ENCODE measurements at places on chromosomes 7 and 10.

DNA sequence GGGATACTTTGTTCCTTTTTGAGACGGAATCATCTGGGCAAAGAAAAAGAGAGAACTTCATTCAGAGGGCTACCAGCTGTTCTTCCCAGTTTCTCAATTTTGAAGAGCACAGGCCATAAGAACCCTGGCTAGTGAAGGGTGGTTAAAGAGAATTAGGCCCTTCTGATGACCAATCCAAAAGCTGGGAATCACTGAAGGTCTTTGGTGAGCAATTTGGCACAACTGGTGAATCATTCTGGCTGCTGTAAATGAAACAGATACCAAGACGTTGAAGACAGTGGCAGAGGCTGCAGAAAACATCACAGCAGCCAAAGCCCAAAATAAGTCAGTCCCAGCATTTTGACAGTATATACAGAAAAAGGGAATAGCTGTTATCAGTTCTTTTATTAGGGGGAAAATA, 5.1 kb downstream of the RAPGEF5 start:
- no peak for DNase-seq

GRCh38 chr7:155945670-155946325, 133.5 kb upstream of the SHH start:
- DNase-seq: no peak

GRCh38 chr10:103555325-103555649, 61.8 kb downstream of the NEURL1 start:
- DNase-seq: no peak

DNA sequence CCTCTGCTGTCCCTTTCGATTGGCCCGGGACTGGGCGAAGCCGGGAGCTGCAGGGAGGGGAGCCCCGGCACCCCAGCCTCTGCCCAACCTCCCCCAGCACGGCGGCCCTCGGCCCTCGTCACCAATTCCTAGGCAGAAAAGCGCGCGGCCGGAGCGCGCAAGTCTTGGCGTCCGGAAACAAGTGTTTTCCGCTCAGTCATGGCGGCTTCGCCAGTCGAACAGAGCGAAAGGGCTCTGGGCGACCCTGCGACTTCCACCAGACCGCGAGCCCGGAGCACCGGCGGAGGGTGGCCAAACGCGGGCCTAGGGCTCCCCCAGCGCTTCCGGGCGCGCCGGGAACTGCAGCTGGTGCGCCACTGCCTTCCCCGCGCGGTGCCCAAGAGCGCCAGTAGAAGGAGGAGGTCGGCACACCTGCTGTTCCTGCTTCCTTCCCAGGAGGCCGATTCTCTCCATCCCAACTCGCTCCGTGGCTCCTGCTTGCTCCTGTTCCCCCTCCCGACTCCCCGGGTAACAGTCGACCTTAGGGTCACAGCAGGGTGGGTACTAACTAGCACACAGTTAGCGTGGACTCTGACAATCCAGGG, 729.9 kb downstream of the ZWINT start:
- peak; percentile 72 for DNase-seq

DNA sequence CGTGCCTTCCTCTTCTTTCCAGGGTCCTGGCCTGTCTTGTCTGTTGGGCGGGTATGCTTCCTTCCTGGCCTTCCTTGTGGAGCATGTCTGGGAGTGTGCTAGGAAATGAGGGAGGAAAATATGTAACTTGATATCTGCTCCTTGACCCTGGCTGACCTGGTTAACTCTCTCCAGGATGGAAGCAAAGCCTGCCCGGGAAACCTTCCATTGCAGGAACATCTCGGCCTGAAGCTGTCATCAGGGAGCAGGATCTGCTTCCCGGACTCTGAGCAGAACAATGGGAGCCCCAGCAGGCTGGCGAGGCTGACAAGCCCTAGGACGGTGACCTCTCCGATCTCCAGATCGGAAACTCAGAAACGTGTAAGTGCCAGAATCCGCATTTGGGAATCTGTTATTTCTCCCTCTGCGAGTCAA, 340.3 kb downstream of the FRMD4A start:
- peak; percentile 78 for DNase-seq

DNA sequence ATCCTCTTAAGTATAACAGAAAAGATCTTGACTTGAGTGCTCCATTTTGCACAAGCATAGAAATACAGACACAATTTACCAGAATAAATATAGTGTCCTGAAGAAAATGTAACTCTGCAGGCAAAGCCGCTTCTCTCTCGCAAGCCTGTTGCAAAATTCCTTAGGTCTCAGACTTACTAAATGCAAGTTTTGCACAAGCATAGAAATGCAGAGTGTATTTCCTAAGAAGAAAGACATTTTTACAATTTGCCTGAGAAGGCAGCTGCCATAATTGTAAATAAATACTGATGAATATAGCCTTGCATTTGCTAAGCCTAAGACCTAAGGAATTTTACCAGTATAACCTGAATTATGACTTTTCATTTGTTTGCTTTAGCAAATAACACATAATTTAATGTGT, 67.1 kb downstream of the AGMO start:
- no peak for DNase-seq

GRCh38 chr7:75842836-75843446, 29.3 kb upstream of the CCL24 start:
- peak; percentile 76 for DNase-seq

DNA sequence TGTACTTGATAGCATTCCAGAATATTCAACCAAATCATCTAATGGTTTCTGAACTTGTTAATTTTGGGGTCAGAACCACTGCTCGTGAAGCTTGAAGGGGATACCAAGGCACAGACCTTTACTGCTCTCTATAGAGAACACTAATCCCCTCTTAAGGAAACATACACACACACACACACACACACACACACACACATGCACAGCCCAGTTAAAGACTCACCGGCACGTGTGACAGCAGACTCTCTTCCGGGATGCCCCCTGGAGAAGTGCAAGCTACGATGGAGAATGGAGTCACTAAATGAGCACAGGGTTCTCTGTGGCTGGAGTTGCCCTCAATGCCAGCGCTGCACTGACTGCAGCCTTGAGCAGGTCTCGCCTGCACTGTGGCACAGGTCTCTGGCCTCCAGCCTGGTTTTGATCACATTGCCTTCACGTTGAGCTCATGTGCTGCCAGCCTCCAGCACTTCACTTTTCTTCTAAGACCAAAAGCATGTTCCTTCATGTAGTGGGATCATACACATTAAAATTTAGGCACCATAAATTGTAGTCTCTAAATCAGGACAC, 300.8 kb downstream of the POM121L12 start:
- DNase-seq: no peak

DNA sequence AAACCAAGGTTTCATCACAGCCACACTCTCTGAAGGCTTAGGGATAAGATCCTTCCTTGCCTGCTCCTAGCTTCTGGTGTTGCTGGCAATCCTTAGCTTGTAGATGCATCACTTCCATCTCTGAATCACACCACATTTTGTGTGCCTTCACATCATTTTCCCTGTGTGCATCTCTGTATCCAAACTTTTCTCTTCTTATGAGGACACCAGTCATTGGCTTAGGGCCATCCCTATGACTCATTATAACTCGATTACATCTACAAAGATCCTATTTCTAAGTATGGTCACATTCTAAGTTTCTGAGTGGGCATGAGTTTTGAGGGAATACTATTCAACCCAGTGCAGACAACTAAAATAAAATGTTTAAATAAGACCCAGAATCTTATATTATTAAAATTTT, 121.7 kb downstream of the C7orf25 start:
- DNase-seq: no peak

- no peak for DNase-seq
These were observed 64.6 kb upstream of the RNF148 start for GRCh38 chr7:122767339-122767738.

GRCh38 chr7:106108991-106109390, 3.1 kb downstream of the SYPL1 start:
- DNase-seq: no peak

DNA sequence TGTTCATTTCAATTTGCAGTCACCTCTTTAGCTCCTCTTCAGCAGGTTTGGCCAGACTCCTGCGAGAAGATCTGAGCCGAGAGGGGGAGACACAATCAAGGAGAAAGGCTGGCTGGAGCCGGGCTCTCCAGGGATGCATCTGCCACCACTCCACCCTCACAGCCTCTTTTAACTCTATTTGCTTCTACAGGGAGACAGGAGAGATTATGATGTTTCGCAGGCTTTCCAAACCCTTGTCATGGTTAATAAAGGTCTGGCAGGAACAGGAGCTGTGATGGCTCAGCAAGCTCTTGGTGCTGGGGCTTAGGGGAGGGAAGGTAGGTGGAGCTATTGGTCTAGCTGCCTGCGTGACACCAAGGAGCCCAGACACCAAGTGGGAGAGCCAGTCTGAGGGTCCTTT, 448.1 kb upstream of the PODXL start:
- DNase-seq: no peak

GRCh38 chr7:95915731-95916130, 143.4 kb downstream of the DYNC1I1 start:
- no peak for DNase-seq

DNA sequence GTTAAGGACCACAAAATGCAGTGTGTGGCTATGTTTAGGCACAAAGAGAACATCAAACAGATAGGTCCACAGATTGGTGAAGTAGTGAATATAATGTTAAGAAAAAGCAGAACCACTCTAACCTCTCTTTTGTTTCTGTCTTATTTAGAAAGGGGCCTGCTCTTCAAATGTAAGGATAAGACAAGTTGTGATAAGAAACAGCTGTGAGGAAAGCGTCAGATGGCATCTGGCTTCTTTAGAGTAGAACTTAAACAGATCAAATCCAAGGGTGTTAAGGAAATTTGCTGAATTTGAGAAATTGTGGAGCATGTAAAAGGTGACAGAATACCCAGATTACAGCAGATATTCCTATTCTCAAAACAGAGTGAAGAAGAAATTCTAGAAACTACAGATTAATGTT, 151.0 kb upstream of the LRGUK start:
- no peak for DNase-seq

DNA sequence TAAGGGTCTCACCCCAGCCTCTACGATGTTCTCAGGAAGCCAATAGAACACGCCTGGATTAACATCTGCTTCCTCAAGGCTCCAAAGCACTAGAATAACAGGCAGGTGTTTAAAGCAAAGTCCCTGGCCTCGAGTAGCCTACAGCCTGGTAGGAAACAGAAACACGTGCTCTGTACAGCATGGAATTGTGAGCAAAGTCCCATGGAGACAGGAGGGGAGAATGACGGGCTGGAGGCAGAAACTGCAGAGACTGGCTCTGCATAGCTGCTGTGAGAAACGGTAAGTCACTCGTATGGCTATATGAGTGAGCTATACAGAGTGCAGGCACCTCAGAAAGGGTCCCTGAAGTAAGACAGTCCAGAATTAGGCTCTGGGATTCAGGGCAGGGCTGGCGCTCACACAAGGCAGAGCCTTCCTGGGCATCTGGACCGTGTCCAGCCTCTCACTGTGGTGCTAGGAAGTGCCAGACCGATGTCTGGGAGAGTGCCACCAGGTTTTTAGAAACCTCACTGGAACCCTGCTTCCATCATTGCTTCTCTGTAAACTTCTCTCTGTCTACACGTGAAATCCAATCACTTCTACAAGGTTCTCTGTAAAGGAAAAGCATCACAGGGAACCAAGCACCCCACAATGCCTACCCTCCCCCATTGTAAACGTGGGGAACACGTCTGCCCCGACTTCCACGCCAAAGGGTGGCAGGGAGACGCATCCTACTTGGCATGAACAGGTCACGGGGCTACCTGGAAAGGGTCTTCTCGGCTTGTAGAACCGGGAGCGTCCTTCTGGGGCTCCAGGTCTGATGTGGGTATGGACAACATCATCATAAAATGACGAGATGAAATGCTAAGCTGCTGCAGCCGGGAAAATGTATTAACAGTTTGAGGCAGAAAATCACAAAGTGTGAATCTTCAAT, 38.8 kb upstream of the SHH start:
- no peak for DNase-seq

DNA sequence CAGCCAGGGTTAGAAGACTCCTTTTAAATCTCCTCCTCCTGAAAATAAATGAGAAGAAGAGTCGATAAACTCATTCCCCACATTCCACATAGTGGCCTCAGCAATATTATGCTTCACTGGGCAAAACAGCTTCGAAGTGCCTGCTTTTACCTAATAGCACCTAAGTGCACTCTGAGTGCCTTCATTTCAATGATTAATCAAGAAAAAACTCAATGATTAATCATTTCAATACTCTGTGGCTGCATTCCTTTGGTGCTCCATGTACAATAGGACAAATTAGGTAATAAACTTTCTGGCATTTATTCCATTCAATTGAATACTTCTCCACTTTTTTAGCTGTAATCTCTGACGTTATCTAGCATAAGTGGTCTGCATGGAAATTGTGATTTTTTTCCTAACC, 174.6 kb downstream of the CCDC71L start:
- no peak for DNase-seq

DNA sequence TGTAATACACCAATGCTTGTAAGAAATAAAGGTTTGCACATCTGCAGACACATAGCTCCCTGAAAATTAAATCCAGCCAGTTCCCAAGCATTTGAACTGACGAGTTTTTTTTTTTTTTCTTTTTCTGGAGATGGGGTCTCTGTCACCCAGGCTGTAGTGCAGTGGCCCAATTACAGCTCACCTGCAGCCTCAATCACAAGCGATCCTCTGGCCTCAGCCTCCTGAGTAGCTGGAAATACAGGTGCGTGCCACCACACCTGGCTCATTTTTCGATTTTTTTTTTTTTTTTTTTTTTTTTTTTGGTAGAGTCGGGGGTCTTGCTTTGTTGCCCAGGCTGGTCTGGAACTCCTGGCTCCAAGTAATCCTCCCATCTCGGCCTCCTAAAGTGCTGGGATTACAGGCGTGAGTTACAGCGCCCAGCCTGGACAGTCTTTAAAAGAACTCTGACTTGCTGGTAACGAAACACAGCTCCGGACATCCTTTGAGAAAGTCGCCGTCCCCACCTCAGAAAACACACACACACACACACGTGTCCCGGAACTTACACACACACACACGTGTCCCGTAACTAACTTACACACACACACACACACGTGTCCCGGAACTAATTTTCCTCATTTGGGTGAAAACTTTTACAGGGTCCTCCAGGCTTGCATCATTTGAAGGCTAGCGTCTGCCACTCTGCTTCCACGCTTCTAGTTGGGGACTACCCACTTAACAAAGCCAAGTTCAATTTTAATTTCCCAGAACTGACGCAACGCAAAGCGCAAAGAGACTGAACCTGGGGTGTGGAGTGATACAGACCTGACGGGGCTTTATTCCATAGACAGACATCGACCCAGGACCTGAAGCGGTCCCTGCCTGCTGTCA, 18.6 kb downstream of the OCM2 start:
- peak; percentile 19 for DNase-seq

DNA sequence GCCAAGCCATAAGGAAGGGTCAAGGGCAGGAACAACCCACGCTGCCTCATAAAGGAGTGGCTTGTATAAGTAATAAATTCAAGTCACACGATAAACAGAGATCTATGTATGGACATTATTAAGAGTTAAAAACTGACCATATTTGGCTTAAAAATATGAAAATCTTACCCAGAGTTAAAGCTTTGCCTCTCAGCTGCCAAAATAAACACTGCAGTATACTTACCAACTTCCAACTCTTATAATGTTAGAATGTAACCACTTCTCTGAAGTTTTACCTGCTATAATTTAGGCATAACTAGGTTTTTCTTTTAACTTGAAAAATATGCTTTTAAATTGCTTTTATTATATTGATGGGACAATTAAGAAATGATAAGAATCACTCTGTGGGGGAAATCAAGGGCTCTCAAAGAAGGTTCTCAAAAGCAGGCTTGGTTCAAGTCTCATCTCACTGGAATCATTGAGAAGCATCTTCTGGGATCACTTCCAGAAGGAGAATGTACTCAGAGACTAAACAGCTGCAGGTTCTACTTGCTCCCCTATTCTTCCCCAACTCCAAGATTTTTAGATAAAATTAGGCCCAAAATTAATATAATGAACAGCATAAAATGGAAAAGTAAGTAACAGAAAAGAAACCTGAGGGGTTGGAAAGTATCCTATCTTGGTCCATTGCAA, 16.1 kb upstream of the CAV2 start:
- no peak for DNase-seq

- DNase-seq: no peak
These were observed 6.2 kb downstream of the PIK3AP1 start for GRCh38 chr10:96714031-96714590.

Measured in right hindlimb (tissue), 1 donor.